A549 treated with dexamethasone at 1 μM for 4 hours (cell line): ENCODE measurements at places on chromosomes 2 and 18. TPM values are rescaled to one million over a fixed set of nuclear protein-coding genes. Genes with fewer than 3 reads are reported as not detected.

LYG1 gene
- 0.74 to 1.7 TPM (median 1.2 TPM) in 5 replicates for total RNA-seq

ACTG2 gene
- total RNA-seq = 0.18 to 0.45 TPM (median 0.28 TPM) in 5 replicates

C2orf80 gene
- not detected in 5 replicates for total RNA-seq

DPYSL5 gene
- 3.6 to 6.4 TPM (median 5.2 TPM) in 5 replicates for total RNA-seq

PRSS56 gene
- 0.08 to 0.16 TPM (median 0.12 TPM) in 4 of 5 replicates, not detected in the other for total RNA-seq

SLC38A11 gene
- total RNA-seq = 0.05 to 0.14 TPM (median 0.10 TPM) in 4 of 5 replicates, not detected in the other

AQP12B gene
- total RNA-seq = not detected in 5 replicates

KYNU gene
- 220 to 265 TPM (median 257 TPM) in 5 replicates for total RNA-seq

STEAP3 gene
- total RNA-seq = 42.0 to 55.6 TPM (median 53.7 TPM) in 5 replicates

PAX8 gene
- total RNA-seq = 0.60 to 1.0 TPM (median 0.80 TPM) in 5 replicates

TGFA gene
- 4.4 to 8.2 TPM (median 4.9 TPM) in 5 replicates for total RNA-seq

MSGN1 gene
- not detected in 5 replicates for total RNA-seq

ACVR1C gene
- 0.01 to 0.05 TPM (median 0.05 TPM) in 3 of 5 replicates, not detected in the others for total RNA-seq

TSPYL6 gene
- total RNA-seq = 0.03 TPM in 1 of 5 replicates, not detected in the others

RFX8 gene
- total RNA-seq = not detected in 5 replicates

CHMP3 gene
- 111 to 143 TPM (median 134 TPM) in 5 replicates for total RNA-seq

SIX3 gene
- 2.0 to 3.7 TPM (median 3.3 TPM) in 5 replicates for total RNA-seq
